Aorta (tissue), 5 donors: ENCODE measurements at places on chromosomes 11 and 22. TPM values are rescaled to one million over a fixed set of nuclear protein-coding genes. Genes with fewer than 3 reads are reported as not detected.

DNA sequence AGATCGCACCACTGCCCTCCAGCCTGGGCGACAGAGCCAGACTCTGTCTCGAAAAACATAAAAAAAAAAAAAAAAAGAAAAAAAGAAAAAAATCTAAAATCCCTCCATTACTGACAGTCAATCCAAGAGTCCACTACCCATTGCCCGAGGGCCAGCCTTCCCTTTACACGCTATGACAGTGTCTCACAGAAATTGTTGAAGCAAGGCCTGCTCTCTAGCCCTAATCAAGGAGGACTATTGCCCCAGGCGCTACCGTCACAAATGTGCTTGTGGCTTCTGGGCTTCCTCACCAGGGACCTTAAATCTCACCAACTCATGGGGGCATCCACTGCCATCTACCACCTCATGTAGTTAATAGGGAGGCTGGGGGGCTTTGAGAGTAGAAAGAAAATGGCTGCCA is 49.9 kb downstream of the UBASH3B start:
- DNase-seq = no peak

DNA sequence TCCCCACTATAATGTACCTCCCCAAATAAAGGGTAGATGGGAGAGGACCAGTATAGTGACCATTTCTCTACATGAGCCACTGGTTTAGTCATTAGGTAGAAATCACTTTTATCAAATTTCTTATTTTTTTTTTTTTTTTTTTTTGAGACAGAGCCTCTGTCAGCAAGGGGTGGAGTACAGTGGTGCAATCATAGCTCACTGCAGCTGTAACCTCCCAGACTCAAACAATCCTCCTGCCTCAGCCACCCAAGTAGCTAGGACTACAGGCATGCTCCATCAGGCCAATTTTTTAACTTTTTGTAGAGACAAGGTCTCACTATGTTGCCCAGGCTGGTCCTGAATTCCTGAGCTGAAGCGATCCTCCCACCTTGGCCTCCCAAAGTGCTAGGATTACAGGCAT is 322.4 kb downstream of the TTC28 start:
- no peak for DNase-seq

- DNase-seq = no peak
Measured at GRCh38 chr11:30174265-30175020, 56.4 kb upstream of the FSHB start.

DNA sequence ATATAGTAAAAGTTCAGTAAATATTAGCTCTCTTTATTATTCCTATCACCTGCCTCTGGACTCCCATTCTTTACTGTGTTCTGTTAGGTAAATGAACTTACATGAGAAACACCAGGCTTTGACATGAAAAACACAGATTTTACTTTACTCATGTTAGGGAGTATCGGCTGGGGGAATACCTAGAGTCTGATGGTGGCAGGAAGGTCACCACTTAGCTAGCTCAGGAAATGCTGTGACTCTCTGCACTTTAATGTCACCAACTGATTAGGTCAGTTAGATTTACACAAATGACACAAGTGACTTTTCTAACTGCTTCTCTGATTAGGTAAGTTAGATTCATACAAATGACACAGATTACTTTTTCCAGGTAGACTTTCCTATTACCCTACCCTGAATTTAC is 225.1 kb downstream of the SWAP70 start:
- DNase-seq = no peak

DNA sequence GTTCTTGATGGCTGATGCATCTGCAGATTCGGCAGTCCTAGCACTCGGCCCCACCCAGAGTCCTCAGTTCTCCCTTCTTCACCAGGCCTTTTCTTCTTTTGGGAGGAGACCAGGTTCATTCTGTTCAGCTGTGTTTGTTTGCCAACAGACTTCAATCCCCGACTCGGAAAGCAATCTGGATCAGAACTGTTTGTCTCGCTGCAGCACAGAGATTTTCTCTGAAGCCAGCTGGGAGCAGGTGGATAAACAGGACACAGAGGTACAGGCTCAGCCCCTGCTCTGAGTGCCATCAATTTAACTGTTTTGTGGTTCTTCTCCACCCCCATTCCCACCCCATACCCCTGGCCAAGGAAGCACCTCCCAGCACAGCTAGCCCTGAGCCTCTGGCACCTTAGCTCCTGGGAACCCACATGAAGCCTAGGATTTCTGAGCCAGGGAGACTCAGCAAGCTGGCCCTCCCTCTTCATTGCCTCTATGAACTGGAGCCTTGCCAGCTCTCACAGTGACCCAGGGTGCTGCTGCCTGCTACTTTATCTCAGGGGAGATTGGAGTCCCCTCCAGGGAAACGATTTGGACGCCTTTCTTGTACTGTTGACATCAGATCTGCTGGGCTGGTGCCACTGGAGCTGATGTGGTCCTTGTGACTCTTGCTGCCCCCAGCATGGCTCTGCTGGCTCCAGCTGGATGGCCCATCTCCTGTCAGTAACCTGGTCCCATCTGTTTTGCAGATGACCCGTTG is 58.2 kb upstream of the HORMAD2 start:
- DNase-seq = no peak

GRCh38 chr11:33634291-33634834 is 66.3 kb downstream of the C11orf91 start:
- DNase-seq = no peak

DNA sequence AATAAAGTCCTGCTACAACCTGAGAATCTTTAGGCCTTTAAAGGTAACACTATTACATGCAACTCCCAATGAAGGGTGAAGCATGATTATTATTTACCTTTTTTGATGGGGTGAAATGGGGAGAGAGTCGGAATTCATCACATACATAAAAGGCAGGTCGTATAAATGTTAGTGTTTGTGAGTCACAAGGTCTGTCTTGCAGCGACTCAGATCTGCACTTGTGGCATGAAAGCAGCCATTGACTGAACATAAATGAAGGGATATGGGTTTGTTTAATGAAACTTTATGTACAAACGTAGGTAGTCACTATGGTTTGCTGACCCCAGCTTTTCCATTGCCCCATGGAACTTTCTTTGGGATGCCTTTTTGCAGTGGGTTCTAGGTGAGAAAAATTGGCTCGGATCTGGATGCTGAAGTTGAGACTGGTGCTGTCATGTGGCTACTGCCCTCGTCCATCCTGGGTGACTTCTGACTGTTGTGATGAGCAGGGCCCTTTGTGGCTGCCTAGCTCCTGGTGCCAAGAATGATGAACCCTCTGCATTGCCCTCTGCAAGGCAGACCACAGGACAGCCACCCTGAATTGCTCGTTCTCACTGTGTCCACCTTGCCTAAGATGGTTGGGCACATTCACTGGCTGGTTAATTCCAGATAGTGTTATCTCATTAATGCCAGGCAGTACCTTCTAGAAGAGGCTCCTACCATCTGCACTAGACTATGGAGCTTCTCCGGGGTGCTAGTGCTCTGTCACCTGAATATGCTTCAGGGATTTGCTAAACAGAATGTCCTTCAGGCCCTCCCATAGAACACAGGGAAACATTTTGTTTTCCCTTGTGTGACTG is 11.3 kb downstream of the GGTLC2 start:
- DNase-seq = no peak

DNA sequence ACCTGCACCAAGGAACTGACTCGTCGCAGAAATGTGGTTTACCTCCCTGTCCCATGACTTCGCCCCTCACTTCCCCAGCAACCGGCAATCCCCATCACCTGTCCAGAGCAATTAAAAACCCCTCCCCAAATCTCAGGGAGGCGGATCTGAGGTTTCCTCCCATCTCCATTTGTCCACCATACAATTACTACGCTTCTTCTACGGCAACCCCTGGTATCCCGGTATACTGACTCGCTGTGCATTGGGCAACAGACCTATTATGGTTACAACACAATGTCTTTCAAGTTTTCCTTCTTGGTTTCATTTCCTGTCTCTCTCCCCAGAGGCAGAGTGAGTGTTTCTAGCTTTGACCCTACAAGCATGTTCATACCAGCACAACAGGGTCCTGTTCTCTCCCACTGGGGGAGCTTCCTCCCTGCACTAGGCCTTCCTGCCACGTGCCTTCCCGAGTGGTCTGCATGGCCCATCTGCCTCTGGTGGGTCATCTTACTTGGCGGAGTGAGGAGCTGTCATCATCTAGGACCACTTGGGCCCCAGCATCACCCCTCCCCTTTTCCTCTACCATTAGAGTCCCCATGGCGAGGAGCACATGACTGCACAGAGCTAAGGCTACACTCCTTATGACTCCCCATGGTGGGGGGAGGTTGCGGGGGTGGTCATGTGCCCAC is 30.3 kb upstream of the NAP1L4 start:
- DNase-seq = no peak

The LMO1 gene
- not detected for total RNA-seq

The GLB1L2 gene
- total RNA-seq = 1.5 TPM

The POU2AF2 gene
- not detected for total RNA-seq

The TRIM51 gene
- total RNA-seq = not detected

The CCDC15 gene
- total RNA-seq = 0.97 TPM

The TMEM191B gene
- total RNA-seq = not detected

The C1QTNF4 gene
- total RNA-seq = 2.3 TPM
